Panc1 (cell line): ENCODE measurements at places on chromosomes 5 and 9. TPM values are rescaled to one million over a fixed set of nuclear protein-coding genes. Genes with fewer than 3 reads are reported as not detected.

GRCh38 chr9:124017929-124018729 lies 6.6 kb downstream of the LHX2 start:
- DNase-seq: no peak

DNA sequence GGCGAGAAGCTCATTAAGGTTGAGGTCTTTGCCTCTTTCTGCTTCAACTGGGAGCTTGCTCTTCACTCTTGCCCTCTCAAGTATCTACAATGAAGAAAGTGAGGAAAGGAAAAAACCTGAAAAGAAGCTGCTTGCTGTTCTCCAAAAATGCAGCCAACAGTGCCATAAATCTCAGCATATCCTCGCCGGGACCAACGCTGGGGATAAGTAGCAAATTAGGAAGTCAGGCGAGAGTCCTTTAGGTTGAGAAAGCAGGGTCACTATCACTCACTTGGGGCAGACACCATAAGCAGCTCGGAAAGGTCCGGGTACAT lies 399 bp downstream of the NUP155 start:
- DNase-seq: no peak

DNA sequence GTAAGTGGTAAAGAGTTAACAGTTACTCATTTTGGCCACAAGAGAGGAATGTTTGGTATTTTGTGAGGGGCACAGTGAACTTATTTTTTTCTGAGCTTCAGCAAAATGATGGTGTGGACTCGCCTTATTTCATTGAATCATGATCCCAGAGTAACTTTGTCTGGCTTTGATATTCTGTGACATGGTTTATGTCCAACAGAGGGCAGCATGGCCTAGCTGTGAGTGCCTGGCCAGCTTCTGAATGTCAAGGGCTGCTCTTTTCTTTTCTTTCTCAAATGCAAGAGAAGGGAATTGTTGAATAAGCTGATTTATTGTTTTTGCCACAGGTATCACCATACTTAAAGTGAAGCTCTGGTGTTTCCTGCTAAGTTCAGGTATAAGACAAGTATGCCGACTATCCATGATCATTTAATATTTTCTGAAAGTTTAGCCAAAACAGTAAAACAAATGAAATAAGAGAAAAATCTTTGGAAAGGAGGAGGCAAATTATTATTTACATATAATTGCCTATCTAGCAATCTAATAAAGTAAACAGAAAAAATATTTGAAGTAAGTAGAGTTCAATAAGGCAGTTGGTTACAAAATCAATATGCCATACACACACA lies 31.7 kb downstream of the MRPL22 start:
- DNase-seq: peak; percentile 15

DNA sequence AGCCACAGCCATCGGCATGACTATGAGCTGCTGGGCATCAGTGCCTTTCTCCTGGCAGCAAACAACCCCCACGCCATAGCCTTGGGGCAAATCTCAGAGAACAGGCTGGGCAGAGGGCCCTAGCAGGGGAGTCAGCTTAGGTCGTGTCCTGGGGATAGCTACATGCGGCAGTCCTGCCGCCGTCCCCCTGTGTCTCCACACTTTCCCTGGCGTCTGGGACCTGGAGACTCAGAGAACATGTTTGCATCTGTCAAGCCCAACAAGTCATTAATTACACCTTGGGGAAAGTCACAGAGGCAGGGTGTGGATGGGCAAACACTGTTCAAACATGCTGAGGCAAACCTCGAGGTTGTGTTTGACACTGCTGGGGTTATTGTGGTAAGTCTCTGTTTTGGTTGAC lies 123.6 kb downstream of the C5orf15 start:
- no peak for DNase-seq

- no peak for DNase-seq
Observed at GRCh38 chr9:122213589-122214413, 15.0 kb downstream of the LHX6 start.

GRCh38 chr5:33491941-33492340 lies 51.2 kb downstream of the TARS1 start:
- DNase-seq: no peak

- no peak for DNase-seq
Observed at GRCh38 chr9:106868565-106868964, 5.6 kb downstream of the ZNF462 start.

- DNase-seq: no peak
Observed at GRCh38 chr5:156588306-156588705, 261.3 kb downstream of the SGCD start.

GRCh38 chr9:112548836-112549595 lies 62.4 kb downstream of the KIAA1958 start:
- DNase-seq: no peak

DNA sequence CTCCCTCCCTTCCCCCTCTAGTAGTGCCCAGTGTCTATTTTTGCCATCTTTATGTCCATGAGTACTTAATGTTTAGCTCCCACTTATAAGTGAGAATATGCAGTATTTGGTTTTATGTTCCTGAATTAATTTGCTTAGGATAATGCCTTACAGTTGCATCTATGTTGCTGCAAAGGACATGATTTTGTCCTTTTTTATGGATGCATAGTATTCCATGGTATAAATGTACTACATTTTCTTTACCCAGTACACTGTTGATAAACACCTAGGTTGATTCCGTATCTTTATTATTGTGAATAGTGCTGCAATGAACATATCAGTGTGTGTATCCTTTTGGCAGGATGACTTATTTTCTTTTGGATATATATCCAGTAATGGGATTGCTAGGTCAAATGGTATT lies 3.8 kb downstream of the ABLIM3 start:
- DNase-seq: no peak

The ARRDC1 gene
- 47.1 TPM for total RNA-seq

The KLHL3 gene
- 1.9 TPM for total RNA-seq

The PCDHA5 gene
- 0.10 TPM for total RNA-seq
